Chondrocyte (in vitro differentiated cells): ENCODE measurements at places on chromosomes 2 and 18.

DNA sequence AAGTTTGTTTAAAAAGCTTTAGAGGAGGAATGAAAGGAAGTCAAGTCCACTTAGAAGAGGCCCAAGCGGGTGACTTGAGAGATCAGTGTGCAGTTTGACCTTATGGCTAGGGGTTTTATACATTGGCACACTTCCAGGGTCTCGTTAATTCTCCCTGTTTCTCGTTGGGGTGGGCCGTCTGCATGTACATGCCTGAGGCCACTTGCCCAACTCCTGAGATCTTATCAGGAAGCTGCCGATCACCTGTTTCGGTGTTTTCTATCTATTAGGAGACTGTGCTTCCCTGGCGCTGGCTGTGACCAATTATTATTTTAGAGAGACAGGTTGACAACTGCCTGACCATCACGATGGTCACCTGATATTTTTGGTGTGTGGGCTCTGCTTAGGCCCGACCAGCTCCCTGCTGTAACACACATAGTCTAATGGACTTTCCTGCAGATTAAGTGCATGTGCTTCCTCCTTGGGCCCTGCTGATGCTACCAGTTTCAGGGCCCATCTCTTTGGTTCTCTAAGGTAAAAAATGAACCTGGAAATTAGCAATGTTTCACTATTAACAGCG, 31.0 kb upstream of the MSH6 start:
- DNase-seq: no peak

- DNase-seq: no peak
These were observed 42.5 kb downstream of the MOB4 start for GRCh38 chr2:197558393-197558792.

DNA sequence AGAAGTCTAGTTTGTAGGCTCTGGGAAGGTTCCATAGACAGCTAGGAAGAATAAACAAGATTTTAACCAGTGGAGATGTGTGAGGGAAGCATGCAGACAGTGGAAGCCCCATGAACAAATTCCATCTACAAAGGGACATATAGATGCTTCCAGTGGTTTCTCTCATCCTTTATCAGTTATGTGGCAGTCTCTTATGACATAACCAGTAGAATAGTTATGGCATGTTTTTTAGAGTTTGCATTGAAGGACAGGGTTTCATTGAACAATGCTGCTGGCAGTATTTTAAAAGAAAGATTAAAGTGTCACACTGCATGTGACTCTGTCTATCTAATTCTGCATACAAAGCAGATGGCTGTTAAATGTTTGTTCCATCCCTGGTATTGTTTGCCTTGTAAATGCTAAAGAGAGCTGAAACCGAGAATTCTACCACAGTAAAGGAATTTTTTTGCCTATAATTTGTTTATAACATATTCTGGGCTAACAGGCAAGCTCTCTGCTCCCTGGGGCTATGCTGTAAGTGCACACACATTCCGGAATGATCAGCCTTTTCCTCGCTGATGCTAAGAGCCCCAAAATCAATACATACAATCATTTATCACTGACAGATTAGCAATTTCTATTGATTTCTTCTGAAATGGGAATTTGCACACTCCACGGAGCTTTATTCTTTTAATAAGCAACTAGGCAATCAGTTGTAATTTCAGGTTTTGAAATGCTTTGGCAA, 76.8 kb upstream of the PELI1 start:
- DNase-seq: no peak

GRCh38 chr18:42113529-42114191, 158.6 kb downstream of the PIK3C3 start:
- no peak for DNase-seq

- DNase-seq: no peak
These were observed 129.0 kb downstream of the ICOS start for GRCh38 chr2:204065566-204065965.
